SK-N-SH treated with all-trans-retinoic acid at 6 μM for 48 hours (cell line): ENCODE measurements at places on chromosomes 16 and 17.

- ATAC-seq: no peak
These were observed 14.9 kb downstream of the SEC14L5 start for GRCh38 chr16:4972938-4973587.

GRCh38 chr16:67277294-67277998 lies 1.9 kb upstream of the PLEKHG4 start:
- ATAC-seq: peak; percentile 80

GRCh38 chr17:44086364-44087311 lies 16.1 kb downstream of the G6PC3 start:
- peak; percentile 80 for ATAC-seq

- no peak for ATAC-seq
These were observed 4.8 kb downstream of the SPATA2L start for GRCh38 chr16:89696670-89697128.

GRCh38 chr16:89216315-89217137 lies 977 bp upstream of the ZNF778 start:
- ATAC-seq: peak; percentile 83

DNA sequence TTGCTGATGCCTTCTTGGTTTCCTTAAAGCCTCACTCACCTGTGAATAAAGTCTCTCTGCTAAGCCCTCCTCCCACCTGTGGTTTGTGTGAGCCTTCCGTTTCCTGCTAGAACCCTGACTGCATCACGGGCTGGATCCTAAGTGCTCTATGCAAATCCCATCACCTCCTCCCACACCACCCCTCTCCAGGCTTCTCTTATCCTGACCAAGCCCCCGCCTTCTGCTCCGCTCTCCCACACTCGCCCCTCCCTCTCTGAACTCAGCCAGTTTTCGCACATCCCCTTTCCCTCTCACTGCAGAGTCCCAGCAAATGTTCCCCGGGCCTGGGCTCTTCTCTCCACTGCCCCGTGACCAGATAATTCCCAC lies 51.8 kb downstream of the PIMREG start:
- ATAC-seq: no peak

GRCh38 chr16:14449790-14450480 lies 180.1 kb downstream of the PARN start:
- ATAC-seq: no peak

DNA sequence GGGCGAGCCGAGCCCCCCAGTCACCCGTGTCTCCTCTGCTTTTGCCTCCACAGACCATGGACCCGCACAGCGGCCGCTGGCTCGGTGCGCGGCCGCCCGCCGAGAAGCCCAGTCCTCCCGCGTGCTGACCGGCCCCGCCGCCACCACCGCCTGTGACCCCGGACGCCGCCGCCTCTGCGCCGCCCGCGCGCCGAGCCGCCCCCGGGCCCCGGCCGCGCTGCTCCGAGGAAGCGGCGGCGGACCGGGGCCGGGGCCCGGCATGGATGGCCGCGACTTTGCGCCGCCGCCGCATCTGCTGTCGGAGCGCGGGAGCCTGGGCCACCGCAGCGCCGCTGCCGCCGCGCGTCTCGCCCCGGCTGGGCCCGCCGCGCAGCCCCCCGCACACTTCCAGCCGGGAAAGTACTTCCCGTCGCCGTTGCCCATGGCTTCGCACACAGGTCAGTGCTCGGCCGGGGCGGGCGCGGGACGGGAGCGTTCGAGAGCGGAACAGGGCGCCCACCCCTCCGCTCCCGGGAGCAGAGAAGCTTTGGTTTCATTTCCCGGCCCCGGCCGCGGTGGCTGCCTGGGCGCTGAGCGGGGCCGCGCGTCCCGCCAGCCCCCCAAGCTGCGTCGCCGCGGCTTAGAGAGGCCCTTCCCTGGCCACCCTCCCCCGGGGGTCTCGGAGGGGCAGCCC lies 4.4 kb downstream of the BAHCC1 start:
- no peak for ATAC-seq

- ATAC-seq: no peak
These were observed 28.0 kb upstream of the B4GALNT2 start for GRCh38 chr17:49104511-49105074.

DNA sequence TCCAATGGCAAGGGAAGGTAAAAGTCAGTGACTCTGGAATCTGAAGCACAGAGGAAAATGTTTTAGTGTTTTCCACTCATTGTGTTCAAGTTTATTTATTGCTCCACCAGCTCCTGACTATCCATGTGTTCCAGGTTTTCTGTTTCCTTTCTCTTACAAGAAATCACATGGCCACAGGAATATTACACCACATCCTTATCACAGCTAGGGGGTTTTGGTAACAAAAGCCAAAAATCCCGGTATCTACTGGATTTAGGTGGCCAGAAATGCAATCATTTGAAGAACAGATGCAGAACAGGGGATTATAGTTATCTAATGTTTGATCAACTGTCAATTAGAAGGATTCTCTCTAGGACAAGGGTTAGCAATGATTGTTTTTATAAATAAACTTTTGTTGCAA lies 47.9 kb downstream of the STH start:
- no peak for ATAC-seq

GRCh38 chr17:27846042-27846655 lies 45.8 kb upstream of the NOS2 start:
- ATAC-seq: no peak

GRCh38 chr17:13182854-13183253 lies 165.0 kb upstream of the ELAC2 start:
- no peak for ATAC-seq

GRCh38 chr17:38587947-38588787 lies 17.6 kb downstream of the SRCIN1 start:
- no peak for ATAC-seq

GRCh38 chr17:51805765-51806164 lies 352.7 kb downstream of the CA10 start:
- no peak for ATAC-seq

- ATAC-seq: no peak
These were observed 10.2 kb downstream of the MYO18A start for GRCh38 chr17:29169806-29170591.

GRCh38 chr17:78558989-78559388 lies 18.2 kb downstream of the DNAH17 start:
- no peak for ATAC-seq

- ATAC-seq: no peak
These were observed 2.1 kb downstream of the RHBDL1 start for GRCh38 chr16:677316-678190.

DNA sequence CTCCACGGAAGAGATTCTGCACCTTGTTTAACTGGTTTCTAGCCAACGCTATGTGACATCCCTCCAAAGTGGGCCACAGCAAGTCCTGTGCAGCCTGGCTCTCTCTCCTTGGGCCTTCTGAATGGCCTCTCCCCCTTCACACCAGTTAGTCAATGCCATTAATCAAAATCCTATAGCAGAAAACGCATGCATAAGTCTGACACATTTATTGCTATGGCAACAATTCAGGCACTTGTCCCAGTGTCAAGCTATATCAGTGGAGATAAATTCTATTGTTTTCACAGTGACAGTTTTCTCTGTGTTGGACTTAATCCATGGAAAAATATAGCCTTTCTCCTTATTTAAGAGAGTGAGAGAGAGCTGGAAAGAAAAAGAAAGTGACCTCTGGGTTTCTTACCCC lies 87.2 kb upstream of the TOX3 start:
- no peak for ATAC-seq

DNA sequence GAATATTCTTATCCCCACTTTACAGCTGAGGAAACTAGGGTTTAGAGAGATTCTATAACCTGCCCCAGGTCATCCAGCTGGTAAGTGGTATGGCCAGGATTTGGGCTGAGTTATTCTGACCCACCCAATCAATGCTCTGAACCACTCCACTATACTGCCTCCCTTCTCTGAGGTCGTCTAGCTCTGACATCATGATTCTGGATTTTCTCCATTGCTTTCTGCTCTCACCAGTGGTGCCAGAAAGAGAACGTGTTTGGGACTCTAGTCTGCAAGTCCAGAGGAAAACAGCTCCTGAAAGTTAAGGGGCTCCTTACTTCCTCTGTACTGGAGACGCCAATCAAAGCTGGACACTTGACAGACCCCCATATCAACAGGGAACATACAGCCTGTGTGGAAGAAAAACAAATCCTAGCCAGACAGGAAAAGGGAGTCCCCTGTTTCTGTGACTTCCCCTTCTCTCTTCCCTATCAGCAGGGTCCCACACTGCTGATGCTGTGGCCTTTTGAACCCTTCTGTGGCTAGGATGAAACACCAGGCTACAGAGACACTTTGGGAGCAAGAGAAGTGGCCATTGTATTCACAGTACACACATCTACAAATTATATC lies 6.0 kb upstream of the EZH1 start:
- no peak for ATAC-seq

DNA sequence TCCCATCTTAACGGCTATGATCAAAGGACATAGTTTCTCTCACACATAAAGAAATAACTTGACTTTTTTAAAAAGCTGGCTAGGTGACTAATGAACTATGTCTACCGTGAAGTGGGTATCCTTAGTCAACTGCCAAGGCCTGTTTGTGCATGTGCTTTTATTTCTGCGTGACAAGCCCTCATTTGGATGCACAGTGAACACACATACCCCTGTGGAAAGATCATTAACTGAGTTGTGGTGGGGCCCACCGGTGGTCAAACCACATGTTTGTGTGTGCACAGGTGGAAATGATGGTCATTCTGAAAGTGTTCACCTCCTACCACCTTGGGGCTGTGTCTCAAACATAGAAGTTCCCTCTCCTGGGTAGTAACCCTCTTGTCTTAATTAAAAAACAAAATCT lies 256.1 kb upstream of the SALL1 start:
- ATAC-seq: no peak

DNA sequence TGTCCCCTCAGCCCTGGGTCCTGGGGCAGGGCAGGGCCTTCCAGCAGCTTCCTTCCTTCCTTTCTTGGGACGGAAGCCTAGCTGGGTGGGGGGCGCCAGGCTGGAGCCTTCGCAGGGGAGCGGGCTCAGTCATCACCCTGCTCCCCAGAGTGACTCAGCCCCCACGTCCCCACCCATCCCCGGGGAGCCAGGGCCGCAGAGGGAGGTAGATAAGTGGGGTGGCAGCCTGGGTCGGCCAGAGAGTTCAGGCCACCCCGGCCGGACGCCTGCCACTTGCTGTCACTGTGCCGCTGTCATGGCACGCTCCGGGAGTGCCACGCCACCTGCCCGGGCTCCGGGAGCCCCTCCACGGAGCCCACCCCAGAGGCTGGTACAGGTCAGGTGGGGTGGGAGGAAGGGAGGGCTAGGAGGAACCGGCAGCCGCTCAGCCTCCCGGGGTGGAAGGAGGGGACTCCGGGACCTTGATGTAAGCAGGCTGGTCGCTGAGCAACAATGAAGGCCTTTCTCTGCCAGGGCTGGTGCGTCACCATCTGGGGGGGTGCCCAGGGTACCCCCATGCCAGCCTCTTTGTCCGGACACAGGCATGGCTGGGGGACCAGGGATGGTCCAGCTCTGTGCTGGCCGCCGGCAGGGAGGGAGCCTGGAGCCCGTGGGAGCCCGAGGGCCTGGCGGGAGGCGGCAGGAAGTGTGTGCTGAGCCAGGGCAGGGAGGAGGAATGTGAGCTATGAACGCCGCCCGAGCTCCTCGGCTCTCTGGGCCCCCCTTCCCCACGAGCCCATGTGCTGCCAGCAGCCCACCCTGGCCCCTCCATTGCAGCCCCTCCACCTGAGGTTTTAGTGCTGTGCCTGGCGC lies 6.6 kb downstream of the NHERF2 start:
- ATAC-seq: peak; percentile 90
